ENCODE measurements at places on chromosomes 4 and X. TPM values are rescaled to one million over a fixed set of nuclear protein-coding genes. Genes with fewer than 3 reads are reported as not detected.

Gene USP26
- not detected for total RNA-seq

Gene CTAG1A
- total RNA-seq: not detected

Gene FRMD7
- not detected for total RNA-seq

Gene LIMCH1
- not detected for total RNA-seq

Gene ASMTL
- total RNA-seq: 41.8 TPM

Gene ASB5
- not detected for total RNA-seq

- H3K27me3 ChIP-seq: peaks cover 24% of the 10 kb centered on the region
- H3K27ac ChIP-seq: no peak overlapping the region
- no peak overlapping the region for H3K4me3 ChIP-seq
- peaks cover 4% of the 10 kb centered on the region for H3K4me1 ChIP-seq
Observed at GRCh38 chr4:77187322-77187721, 30.3 kb downstream of the CCNG2 start.

DNA sequence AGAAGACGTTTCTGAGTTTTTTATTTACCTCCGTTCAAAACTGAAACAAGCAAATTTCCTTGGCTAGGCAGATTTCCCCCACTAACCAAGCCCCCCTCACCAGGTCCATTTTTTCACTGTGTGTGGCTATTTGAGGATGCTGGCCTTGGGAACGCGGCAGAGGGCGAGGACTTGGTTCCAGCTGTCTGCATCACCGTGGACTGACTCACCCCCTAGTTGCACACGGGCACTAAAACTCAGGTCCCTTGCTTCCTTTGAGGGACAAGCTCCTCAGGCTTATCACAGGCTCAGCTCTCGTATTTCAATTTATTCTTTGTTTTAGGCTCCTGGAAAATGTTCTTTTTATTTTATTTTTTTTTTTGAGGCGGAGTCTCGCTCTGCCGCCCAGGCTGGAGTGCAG lies 8.4 kb upstream of the MTNR1A start:
- H3K4me1 ChIP-seq: no peaks in the 10 kb centered on the region
- H3K27me3 ChIP-seq: no peaks in the 10 kb centered on the region
- no peaks in the 10 kb centered on the region for H3K36me3 ChIP-seq
- no peak for DNase-seq
- H3K4me3 ChIP-seq: no peak overlapping the region
- no peak overlapping the region for H3K27ac ChIP-seq

GRCh38 chrX:23332888-23333821 lies 1.5 kb upstream of the PTCHD1 start:
- peaks cover 46% of the 10 kb centered on the region for H3K27me3 ChIP-seq
- H3K27ac ChIP-seq: no peak overlapping the region
- H3K4me1 ChIP-seq: peaks cover 4% of the 10 kb centered on the region
- DNase-seq: no peak
- no peaks in the 10 kb centered on the region for H3K36me3 ChIP-seq

DNA sequence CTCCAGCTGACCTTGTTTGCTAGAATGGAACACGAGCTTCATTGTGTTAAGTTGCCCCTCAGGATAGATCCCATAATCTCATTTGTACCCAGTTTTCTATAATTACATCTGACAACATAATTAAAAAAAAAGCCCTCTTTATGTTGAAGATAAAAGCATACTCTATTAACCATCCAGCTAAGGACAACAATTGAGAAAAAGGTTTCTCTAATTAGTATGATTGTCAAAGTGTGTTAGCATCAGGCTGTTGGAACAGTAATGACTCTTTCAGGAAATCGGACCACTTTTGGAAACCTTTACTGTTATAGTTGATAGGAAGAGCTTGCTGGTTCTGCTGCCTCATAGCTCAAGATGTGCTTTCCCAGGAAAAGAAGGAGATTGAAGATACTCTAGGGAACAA lies 172.6 kb downstream of the FHIP1A start:
- H3K4me1 ChIP-seq: no peaks in the 10 kb centered on the region
- no peak overlapping the region for H3K4me3 ChIP-seq
- H3K27ac ChIP-seq: no peak overlapping the region
- H3K36me3 ChIP-seq: no peaks in the 10 kb centered on the region
- DNase-seq: no peak

GRCh38 chr4:145739845-145740244 lies 59.9 kb downstream of the C4orf51 start:
- H3K4me1 ChIP-seq: peaks cover 2% of the 10 kb centered on the region
- peaks cover 10% of the 10 kb centered on the region for H3K27me3 ChIP-seq
- H3K36me3 ChIP-seq: no peaks in the 10 kb centered on the region
- no peak overlapping the region for H3K4me3 ChIP-seq
- no peak overlapping the region for H3K27ac ChIP-seq

GRCh38 chr4:34194585-34194984 lies 2049.7 kb downstream of the ARAP2 start:
- H3K36me3 ChIP-seq: no peaks in the 10 kb centered on the region
- no peaks in the 10 kb centered on the region for H3K27me3 ChIP-seq
- no peak overlapping the region for H3K27ac ChIP-seq
- H3K4me3 ChIP-seq: no peak overlapping the region
- no peak for DNase-seq

DNA sequence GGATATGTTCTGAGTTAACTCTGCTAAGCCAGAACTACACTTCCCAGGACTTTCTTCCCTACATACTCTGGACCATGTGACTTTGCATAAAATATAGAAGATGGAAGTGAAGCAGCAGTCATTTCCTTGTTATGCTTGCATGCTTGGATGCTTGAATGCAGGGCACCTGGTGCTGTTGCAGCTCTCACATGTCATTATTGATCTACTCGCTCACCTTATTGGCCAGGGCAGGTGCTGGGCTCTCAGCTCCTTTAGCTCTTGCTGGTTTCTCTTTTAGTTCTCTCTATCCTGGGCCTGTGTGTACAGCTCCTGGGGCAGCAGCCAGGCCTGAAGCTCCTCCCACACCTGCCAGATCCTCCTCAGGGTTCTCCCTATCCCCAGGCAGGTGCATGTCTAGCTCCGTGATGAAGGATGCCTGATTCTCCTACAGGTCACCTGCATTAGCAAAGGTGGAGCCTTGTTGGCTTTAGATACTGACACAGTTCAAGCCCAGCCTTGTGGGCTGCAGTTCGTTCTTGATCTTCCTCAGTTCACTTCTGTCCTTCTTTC lies 53.3 kb downstream of the MED28 start:
- H3K4me3 ChIP-seq: no peak overlapping the region
- DNase-seq: no peak
- H3K36me3 ChIP-seq: no peaks in the 10 kb centered on the region
- H3K27ac ChIP-seq: no peak overlapping the region
- no peaks in the 10 kb centered on the region for H3K4me1 ChIP-seq
- peaks cover 5% of the 10 kb centered on the region for H3K27me3 ChIP-seq

- peak overlapping the region; percentile 74 for H3K4me3 ChIP-seq
- H3K27me3 ChIP-seq: no peaks in the 10 kb centered on the region
- H3K27ac ChIP-seq: peak overlapping the region; percentile 88
- peaks cover 46% of the 10 kb centered on the region for H3K4me1 ChIP-seq
Observed at GRCh38 chr4:87074121-87074488, 139.3 kb downstream of the AFF1 start.

- H3K36me3 ChIP-seq: peaks cover 4% of the 10 kb centered on the region
- peak within 1 kb of the TSS; percentile 81 for H3K4me3 ChIP-seq
- H3K27ac ChIP-seq: peak within 1 kb of the TSS; percentile 47
- peaks cover 20% of the 10 kb centered on the region for H3K4me1 ChIP-seq
- peak; percentile 55 for DNase-seq
Observed at GRCh38 chrX:15493118-15493962, at the start of gene PIR. Gene PIR, minus strand, starts transcription at chrX:15493333. Its CDS starts 2,076 bp downstream, at chrX:15491257.

DNA sequence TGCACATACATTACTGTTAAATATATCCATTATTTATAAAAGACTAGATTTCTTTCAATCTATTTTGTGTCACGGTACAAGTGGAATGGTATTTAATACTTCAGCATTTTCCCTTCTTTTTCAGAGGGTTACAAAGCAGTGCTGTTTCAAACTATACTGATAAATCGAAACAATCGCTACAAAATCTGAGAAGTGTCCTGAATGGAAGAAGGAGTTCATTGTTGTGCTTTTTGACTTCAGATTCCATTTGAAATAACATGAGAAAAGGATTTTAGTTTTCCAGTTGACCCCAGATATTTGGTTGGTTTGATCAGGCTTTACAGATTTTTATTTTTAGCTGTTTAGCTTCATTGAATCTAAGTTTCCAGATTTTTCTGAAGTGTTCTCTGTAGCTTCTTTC lies 292.1 kb upstream of the ANKRD50 start:
- H3K4me3 ChIP-seq: no peak overlapping the region
- H3K27me3 ChIP-seq: no peaks in the 10 kb centered on the region
- H3K4me1 ChIP-seq: no peaks in the 10 kb centered on the region

DNA sequence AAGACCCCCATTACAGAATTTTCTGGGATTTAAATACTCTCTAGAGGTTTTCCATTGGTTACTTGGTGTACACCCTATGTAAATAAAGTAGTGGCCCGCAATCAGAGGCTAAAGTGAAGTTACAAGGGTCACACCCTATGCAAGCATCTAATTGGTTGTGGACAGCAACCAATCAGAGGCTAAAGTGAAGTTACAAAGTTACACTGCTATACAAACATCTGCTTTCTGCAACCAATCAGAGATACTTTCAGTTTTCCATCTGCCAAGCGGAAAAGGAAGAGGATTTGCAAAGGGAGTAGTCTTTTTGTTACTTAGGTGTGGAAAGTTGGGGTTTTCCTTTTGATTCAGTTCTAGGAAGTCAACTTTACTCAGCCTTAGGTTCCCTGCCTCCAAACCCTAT lies 2.0 kb upstream of the ATRX start:
- peaks cover 20% of the 10 kb centered on the region for H3K4me1 ChIP-seq
- peaks cover 13% of the 10 kb centered on the region for H3K36me3 ChIP-seq
- H3K27me3 ChIP-seq: no peaks in the 10 kb centered on the region
- peak; percentile 9 for DNase-seq
- H3K27ac ChIP-seq: peak overlapping the region; percentile 78

DNA sequence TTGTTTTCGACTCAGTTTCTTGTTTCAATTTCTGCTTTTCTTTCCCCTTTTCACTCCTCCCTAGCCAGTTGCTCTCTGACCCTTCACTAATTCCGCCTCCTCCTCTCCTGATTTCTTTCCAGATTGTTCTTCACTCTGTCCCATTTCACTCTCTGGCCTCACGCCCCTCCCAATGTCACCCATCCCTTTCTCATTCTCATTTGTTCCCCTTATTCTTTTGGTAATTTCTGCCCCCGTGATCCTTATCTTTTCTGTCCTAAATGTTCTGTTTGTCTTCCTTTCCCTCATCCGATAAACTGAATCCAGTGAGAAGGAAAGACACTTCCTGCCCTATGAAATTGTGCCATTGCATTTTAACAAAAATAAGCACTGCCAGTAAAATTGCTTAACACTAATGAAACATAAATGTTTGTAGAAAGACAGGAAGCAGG lies 94.5 kb upstream of the RASGEF1B start:
- peaks cover 5% of the 10 kb centered on the region for H3K27me3 ChIP-seq
- no peak overlapping the region for H3K27ac ChIP-seq
- no peak for DNase-seq
- H3K4me1 ChIP-seq: peaks cover 6% of the 10 kb centered on the region

Data from activated T-helper 2 cell treated with anti-CD3 and anti-CD28 coated beads, Interferon-gamma antibody, Interleukin-2, Interleukin-4, amounts not matched to agents 10 μg/mL and 5 μg/mL and 100 μg/mL, durations not matched to agents 14 hours and 24 hours and 36 hours (primary cell).